Activated naive CD4-positive, alpha-beta T cell treated with anti-CD3 and anti-CD28 coated beads, Interleukin-2, amount 10 ng/mL, durations not matched to agents 7 days and 5 days (primary cell): ENCODE measurements at places on chromosomes 12 and 14.

DNA sequence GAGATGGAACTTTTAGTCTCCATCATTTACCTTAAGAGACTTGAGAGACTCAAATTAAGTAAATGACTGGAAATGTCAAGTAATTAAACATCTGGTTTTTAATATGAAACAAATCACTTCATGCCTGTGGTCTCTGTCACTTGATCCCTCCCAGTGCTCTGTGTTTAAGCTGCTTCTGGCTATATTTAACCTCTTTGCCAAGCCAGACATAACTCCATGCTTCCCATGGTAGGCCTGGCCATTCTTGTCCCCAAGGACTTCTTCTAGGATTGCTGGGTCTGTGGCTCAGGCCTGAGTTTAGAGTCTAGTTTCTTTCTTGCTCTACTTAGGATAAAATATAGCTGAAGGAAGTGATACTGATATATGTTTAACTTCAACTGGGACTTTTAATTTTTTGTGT, 1013.6 kb downstream of the FLRT2 start:
- no peak for DNase-seq

DNA sequence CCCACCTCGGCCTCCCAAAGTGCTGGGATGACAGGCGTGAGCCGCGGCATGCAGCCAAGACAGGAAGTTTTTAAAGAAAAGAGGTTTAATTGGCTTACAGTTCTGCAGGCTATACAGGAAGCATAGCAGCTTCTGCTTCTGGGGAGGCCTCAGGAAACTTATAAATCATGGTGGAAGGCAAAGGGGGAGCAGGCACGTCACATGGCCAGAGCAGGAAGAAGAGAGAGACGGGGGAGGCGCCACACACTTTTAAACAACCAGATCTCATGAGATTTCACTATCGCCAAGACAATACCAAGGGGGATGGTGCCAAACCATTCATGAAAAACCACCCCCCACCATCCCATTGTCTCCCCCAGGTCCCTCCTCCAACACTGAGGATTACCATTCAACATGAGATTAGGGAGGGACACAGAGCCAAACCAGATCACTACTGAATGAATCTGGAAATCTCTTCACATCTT, 14.1 kb downstream of the CCDC63 start:
- DNase-seq: no peak

DNA sequence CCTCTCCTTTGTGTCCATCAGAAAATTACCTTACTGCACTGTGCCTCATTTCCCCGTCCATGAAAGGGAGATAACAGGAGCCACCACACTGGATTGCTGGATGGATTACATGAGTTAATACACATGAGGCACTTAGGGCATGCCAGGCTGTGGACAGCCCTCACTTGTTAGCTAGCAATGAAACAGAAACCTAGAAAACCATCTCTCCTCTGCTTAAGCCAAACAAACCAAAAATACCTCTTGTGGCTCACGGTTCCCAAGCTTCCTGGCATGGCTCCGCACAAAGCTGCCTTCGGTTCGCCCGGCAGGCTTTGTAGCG, 660 bp upstream of the HCFC2 start:
- DNase-seq: no peak

GRCh38 chr12:20513189-20513588, 144.9 kb downstream of the PDE3A start:
- DNase-seq: no peak

DNA sequence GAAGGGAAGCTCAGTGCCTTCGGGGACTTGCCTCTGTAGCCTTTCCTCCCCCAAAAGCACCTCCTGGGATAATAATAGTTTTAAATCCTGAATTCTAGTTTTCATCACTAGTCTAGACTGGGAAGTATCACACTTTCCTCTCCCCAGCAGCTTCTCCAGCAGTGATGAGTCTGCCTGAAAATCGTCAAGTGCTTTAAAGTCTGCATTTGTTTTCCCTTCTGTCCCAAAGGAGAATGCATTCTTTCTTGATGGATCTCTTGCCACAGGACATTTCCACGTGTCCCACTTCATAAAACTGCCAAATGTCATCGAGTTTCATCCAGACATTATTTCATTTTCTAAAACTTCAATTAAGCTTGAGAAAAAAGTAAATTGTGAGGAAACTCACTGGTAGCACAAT, 15.0 kb downstream of the CSRP2 start:
- no peak for DNase-seq

DNA sequence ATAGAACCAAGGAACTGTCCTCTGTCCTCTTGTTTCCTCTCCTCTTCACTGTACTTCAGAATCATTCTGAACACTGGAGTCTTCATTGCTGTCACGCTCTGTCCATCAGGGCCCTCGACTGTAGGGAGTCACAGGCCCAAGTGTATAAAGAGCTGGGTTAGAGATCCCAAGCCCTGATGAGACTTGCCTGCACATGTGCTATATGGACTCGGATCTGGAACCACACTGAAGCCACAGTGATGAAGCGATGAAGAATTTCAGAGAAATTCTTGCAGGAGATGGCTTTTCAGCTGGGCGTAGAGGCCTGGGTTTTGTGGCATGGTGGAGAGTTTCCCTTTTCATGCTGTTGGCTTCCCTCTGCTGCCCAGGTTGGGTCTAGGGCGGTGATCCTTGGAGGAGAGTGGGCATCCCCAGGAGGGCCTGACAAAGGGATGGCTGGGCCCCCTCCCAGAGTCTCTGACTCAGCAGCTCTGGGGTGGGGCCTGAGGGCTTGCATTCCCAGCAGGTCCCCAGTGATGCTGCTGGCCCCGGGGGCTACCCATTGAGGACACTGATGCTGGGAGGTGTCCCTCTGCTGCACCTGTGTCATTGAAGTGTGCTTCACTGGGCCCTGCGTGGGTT, 39.6 kb upstream of the YY1 start:
- no peak for DNase-seq

- no peak for DNase-seq
Observed at GRCh38 chr14:72685456-72685855, 208.4 kb downstream of the DPF3 start.

DNA sequence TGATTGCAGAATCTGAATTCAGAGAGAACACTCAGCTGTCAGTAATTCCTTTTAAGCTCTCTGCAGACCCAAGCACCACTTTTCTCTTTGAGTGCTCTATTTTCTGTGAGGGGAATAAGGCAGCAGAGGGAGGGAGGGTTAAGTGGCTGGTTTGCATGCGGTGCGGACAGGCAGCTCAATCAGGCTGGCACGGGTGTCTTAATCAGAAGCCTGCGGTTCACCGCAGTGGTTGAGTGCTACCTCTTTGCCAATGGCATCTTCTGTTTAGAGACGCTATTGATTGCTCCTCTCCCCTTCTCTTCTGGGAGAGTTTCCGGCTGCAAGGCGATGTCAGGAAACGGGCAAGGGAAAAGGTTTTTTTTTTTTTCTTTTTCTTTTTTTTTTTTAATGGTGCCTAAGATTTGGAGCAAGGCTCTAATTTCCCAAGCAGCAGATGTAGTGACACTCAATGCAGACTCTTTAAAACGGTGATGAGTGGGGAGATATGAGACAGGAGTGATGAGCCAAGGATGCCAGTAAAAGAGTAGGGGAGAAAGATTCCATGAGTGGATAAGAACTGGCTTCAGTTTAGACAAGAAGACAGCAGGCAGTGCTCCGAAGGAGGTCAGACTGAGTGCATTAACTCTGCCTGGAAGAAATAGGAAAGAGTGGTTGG, 533.7 kb upstream of the SEL1L start:
- no peak for DNase-seq

DNA sequence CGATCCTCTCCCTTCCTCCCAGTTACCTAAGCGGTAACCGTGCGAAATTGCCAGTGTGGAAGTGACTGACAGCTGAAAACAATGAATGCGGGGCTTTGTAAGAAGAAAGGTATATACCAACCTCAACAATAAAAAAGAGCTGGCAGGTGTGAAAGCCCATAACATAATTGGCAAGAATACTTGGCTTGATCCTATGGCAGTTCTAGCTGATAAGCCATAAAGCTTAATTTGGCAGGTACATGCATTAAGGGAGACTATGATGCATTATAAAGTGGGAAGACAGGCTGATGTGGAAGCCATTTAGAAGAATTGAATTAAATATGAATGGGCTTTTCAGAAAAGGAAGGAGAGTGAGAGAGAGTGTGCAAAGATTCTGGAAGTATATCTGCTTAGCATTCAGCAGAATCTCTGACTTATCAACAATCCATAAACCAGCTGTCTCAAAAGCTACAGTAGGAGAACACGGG, 71.3 kb downstream of the CRACR2A start:
- no peak for DNase-seq

GRCh38 chr14:51627313-51627712, 24.4 kb upstream of the FRMD6 start:
- no peak for DNase-seq

DNA sequence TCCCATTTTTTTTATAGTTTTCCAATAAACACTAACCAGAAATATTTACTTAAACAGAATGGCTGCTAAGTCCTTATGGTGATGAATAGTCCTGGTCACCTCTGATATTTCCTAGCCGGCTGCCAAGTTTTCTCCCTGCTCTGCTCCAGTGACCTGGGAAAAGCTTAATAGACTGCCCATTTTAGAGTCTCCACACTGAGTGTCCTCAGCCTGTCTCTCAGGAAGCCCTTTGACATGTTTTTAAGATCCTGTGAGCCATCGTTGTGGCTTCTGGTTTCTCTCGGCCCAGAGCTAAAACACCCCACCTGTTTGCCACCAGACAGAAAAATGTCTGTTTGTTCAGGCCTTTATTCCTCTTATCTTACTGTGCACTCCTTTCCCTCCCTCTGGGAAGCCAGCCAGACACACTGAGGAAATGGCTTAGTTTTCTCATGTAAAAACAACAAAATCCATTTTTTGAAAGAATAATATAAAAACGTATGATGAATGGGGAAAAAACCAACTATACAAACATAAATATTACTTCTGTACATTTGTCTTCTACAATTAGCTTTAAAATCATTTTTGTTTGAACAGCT, 25.4 kb upstream of the ALDH2 start:
- no peak for DNase-seq
